ENCODE measurements at places on chromosomes 16 and 17.

DNA sequence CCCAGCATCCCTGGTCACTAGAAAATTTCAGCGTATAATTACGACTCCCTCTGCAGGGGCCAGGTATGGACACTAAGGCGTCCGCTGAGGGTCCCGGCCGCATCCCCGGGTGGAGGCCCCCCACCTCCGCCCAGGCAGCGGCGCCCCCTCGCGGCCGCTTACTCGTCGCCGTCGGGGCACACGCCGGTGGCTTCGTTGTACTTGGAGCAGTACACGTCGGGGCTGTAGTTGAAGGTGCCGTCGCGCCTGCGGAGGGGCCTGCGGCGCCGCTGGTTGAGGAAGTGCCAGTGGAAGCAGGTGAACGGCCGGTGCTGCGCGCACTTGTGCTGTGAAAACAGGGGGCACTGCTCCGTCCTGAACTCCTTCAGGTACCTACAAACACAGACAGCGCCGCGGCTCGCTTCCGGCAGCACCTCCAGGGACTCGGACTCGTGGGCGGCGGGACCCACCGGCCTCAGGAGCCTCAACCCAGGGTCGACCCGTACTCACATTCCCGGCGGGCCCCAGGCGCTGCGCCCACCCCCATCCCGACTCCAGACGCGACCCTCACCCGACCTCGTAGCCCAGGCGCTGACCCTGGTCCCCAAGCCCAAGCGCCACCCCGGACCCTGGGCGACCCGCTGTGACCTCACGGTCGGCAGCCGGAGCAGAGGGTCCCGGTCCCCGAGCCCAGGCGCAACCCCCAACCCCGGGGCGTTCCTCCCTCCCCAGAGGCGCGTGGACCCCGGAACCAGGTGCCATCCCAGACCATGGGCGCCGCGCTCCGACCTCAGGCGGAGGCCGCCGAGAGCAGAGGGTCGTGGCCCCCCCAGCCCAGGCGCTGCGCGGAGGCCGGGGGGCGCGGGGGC, 596 bp downstream of the UNKL start:
- DNase-seq = peak; percentile 18

- DNase-seq = no peak
These were observed 51.5 kb upstream of the CBX4 start for GRCh38 chr17:79890706-79891105.

DNA sequence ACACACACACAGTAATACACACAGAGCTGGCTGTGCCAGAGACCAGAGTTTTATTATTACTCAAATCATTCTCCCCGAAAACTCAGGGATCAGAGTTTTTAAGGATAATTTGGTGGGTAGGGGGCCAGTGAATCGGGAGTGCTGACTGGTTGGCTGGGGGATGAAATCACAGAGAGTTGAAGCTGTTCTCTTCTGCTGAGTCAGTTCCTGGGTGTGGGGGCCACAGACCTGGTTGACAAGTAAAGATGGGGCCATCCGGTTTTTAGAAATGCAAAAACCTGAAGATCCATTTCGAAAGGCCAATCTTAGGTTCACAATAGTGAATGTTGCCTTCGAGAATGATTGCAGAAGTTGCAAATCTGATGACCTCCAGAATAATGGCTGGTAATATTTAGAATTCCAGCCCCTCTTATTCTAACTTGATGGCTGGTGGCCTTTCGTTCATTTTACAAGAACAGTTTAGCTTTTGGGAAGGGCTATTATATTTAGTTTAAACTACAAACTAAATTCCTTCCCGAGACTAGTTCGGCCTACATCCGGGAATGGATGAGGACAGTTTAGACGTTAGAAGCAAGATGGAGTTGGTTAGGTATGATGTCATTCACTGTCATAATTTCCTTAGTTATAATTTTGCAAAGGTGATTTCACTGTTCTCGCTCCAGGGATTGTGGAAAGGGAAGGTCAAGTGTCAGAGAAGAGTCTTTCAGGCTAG, 123.2 kb downstream of the KCNJ18 start:
- DNase-seq = no peak

DNA sequence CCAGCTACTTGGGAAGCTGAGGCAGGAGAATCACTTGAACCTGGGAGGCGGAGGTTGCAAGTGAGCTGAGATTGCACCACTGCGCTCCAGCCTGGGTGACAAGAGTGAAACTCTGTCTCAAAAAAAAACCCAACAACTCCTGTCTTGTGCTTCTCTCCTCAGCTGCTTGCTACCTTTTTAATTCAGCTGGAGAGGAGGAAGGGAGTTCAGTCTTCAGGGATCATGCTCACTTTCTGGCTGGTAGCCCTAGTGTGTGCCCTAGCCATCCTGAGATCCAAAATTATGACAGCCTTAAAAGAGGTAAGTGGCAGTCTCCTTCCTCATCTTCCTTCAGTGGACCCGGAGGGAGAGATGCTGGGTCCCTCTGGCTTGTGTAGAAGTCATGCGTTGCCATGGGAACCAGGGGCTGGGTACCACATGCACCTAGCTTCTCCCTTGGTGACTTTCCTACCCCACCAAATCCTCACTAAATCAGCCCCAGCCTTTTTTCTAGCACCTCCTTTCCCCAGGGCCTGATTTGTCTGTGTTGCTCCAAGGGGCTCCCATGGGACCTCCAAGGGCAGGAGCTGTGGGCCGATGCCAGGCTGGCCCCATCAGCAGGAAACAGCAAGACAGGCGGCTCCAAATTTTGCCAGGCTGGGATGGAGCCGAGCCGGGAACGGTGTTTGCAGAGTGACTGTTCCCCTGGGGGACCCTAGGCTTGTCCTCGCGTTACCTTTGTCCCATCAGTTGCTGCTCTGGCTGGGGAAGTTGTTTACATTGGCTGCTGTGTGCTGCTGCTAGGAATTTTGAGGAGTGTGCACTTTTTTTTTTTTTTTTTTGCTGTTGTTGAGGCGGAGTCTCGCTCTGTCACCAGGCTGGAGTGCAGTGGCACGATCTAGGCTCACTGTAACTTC, 65.2 kb downstream of the ABCC1 start:
- no peak for DNase-seq

DNA sequence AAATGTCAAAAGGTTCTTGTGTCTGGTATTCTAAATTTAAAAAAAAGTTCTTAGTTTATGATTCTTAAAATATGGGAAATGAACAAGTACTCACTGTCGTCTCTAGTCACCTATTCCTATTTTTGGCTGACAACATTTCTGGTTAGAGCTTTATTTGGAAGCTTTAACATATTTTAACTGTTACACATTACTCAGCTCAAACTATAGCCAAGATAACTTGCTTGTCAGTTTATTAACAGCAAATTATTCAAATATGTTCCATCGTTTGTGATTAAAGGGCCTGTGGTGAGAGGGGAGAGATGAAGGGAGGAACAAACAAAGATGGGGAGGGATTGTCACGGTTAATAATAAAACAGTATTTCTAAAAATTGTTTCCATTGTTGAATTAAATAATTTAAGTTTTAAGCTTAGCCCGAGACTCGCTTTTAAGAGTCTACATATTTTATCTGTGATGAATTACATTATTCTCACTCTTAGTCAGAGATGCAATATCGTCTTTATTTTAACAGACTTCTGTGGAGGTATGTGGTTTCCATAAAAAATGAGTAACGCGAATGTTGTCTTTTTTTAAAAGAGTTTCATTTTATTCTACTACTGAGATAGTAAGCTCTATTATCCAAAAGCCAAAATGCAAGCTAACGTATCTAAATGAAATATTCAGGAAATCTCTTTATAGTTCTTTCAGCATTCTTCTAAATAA, 321.9 kb upstream of the PMFBP1 start:
- DNase-seq = no peak

- no peak for DNase-seq
These were observed 45.2 kb downstream of the HYDIN start for GRCh38 chr16:71185347-71185746.

GRCh38 chr17:13474073-13474800, 127.5 kb downstream of the HS3ST3A1 start:
- no peak for DNase-seq

GRCh38 chr16:84699147-84699711, 571 bp upstream of the USP10 start:
- no peak for DNase-seq

DNA sequence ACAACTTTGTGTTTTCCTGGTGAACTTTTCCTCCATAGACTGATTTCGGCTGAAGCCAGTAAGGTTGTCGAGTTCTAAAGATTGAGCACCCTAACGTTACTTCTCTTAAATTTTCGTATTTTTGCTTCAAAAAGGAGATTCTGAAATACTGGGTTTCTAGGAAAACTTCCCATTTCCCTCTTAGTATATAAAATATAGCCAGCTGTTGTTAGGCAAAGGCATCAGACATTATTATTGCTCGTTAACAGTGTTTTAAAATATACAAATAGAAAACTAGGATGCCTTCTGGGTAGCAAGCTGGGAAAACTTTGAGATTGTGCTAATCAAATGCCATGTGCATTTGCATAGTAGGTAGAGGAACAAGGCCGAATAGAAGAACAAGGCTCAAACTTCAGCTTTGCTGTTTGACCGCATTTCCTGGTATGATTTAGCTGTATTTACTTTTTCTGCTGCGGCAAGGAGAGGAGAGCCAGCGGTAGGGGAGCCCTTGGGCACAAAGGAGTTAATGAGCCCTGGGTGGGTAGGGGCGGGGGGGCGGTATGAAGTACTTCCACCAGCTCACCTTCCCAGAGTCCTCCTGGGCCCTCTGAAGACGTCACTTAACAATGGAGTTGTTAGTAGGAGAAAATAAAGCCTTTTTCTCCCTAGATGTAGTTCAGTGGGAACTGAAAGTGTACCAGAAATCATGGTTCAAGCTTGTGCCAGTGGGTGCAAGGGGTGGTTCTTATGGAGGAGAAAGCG, 151.9 kb downstream of the MSI2 start:
- DNase-seq = no peak

DNA sequence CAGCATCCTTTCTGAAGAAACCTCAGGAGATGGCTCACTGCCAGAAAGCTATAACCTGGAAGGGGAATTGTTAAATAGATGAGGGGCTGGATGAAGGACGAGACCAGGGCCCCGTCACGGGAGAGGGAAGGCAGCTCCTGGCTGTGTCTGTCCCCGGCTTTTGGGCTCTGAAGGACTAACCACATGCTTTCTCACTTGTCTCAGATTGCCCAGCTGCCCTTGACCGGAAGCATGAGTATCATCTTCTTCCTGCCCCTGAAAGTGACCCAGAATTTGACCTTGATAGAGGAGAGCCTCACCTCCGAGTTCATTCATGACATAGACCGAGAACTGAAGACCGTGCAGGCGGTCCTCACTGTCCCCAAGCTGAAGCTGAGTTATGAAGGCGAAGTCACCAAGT, 14.5 kb downstream of the SERPINF1 start:
- no peak for DNase-seq

GRCh38 chr16:30151091-30151490, 28.1 kb upstream of the MAPK3 start:
- no peak for DNase-seq

GRCh38 chr17:17320188-17320910, 17.2 kb downstream of the NT5M start:
- no peak for DNase-seq

- DNase-seq = no peak
These were observed 2.0 kb upstream of the NAE1 start for GRCh38 chr16:66832661-66833305.

- no peak for DNase-seq
These were observed 430 bp downstream of the AMFR start for GRCh38 chr16:56424791-56425438.

DNA sequence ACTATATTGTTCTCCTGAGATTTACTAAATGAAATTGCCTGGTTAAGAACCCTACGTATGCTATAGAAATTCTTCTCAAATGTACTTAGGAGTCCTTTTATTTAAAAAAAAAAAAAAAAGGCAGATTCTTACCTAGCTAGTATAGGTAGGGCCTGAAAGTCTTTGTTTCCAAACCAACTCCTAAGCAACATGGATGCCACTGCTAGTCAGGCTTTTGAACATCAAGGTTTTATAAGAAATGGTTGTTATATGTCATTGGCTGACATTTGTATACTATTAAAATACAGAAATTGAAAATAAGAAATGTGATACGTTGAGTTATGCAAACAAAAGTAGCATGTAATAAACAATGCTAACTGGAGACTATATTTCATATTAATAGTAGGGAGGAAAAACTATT, 1.2 kb downstream of the EVI2A start:
- no peak for DNase-seq

DNA sequence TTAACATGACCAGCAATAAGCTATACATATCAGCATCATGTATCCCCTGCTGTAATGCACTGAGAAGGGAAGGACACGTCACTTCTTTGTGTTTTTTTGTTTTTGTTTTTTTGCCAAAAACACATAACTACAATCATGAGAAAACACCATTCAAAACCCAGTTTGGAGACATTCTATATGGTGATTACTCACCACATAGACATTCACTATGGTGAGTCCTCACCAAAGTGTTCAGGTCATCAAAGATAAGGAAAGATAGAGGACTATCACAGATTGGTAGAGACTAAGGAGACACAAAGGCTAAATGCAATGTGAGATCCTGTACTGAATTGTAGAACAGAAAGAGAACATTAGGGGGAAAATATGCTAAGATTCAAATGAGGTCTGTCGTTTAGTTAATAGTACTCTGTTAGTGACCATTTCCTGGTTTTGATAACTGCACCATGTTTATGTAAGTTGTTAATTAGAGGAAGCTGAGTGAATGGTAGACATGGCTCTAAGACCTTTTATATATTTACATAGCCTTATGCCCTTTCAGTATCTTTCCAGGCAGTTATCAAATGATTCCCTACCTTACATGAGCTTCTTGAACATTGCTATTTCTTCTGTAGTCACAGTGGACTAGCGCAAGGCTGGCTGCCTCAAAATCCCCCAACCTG, 46.6 kb downstream of the PIK3R5 start:
- no peak for DNase-seq

DNA sequence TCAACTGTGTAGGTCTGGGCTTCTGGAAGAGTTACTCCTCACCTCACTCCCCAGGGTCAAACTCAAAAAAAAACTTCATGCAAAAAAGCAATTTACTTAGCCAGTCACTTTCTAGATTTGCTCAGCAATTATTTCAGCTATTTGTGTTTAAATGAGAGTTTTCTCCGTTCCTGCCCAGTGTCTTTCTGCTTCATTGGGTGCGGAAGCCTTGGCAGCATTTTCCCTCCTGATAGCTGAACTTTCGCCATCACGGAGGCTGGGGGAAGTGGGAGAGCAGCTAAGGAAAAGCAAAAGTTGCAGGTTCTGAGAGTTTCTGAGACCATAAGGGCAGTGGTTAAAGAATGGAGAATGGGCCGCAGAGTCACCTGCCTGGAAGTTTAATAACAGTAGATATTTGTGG, 287.1 kb upstream of the DYNLRB2 start:
- DNase-seq = no peak

DNA sequence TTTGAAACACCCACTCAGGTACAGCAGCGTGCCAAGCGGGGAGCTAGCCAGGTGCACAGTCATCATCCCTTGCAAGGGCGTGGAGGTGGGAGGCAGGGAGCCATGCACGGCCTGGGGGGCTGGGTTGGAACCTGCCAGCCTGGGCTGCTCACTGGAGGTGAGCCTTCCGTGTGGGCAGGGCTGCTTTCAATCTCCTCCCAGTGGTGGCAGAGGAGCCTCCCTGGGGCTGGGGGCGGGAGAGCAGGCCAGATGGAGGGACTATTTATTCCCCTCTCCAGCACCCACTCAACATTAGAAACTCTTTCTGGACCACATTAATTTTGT, 90.3 kb downstream of the KATNIP start:
- DNase-seq = no peak

Measured in esophagus squamous epithelium (tissue), 5 donors.